ENCODE measurements at places on chromosomes 7 and 10.

GRCh38 chr7:71721742-71722141, 589.8 kb downstream of the GALNT17 start:
- no peak for DNase-seq

DNA sequence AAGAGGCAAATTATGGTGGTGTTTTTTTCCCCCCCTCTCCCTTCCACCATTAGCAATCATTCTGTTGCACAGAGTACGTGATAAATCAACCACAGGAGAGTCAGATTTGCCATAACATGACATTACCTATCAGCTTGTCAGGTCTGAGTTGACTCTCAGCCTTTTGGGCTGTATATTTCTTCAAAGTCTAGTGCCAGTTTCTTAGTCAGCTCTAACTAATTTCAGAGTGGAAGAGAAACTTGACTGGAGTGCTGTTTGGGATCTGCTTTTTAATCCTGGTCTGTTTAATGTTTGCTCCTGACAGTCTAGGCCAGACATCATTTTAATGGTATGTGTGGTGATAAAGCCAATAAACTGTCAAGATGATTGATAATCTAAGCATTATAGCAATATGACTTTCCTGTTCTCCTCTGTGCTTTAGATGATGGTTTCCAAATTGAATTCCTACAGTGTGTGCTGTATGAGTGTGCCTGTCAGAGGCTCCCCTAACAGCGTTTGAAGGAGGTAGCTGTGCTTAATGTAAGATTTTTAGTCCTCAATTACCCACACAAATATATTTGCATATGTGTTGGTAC, 76.9 kb downstream of the LRMDA start:
- no peak for DNase-seq

- DNase-seq: peak; percentile 24
Measured at GRCh38 chr7:153381275-153382040, 621.9 kb downstream of the ACTR3B start.

GRCh38 chr7:27242555-27243339, at the start of gene EVX1:
EVX1 (plus strand) TSS chr7:27242802; CDS start chr7:27243031, 229 bp downstream.
- peak; percentile 66 for DNase-seq
